Activated CD4-positive, alpha-beta T cell treated with anti-CD3 and anti-CD28 coated beads, Interleukin-2, Interleukin-4, amounts not matched to agents 100 ng/mL and 50 ng/mL, durations not matched to agents 16 hours and 8 hours (primary cell): ENCODE measurements at places on chromosomes 12 and 14.

DNA sequence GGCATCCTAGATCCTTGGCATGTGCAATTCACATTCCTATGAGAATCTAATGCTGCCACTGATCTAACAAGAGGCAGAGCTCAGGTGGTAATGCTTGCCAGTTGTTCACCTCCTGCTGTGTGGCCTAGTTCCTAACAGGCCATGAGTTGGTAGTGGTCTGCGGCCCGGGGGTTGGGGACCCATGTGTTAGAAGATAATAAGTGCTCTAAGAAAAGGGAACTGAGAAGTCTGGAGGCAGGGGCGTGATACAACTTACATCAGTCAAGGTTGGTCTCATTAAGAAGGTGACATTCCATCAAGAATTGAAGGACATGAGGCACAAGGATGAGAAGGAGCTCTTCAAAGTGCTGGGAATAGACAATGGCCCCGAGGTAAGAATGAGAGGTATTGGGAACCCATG, 49.3 kb downstream of the OVCH1 start:
- no peak for DNase-seq

DNA sequence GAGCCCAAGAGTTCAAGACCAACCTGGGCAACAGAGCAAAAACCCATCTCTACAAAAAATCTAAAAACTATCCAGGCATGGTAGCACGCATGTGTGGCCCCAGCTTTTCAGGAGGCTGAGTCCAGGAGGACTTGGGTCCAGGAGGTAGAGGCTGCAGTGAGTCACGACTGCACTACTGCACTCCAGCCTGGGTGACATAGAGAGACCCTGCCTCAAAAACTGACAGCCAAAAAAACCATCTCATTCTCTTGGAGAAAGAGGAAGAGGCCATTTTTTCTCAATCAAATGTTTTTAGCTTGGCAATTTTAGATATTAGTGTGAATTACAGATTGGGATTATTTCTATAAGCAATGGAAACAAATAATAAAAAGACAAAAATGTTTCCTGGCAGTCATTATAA, 38.2 kb downstream of the ZFC3H1 start:
- DNase-seq = no peak

GRCh38 chr12:45725631-45726602, 3.6 kb upstream of the ARID2 start:
- peak; percentile 63 for DNase-seq

GRCh38 chr14:61560323-61560722, 135.0 kb upstream of the HIF1A start:
- DNase-seq = no peak

DNA sequence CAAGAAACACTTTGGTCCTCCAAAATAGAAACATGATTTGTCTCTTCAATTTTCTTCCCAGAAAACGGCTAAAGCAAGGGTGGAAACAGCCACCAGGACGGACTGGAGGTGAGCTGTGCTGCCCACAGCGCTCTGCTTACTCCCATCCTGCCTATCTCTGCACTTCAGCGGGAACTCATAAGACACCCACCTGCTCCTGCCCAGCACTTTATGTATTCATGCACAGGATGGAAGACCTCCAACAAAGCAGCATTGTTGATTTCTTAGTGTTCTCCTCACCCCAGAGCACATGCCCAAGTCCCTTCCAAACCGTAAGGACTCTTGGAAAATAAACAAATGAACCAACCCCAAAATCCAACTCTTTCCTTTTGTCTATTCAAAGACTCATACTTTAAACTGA, 277.2 kb downstream of the MED13L start:
- no peak for DNase-seq

DNA sequence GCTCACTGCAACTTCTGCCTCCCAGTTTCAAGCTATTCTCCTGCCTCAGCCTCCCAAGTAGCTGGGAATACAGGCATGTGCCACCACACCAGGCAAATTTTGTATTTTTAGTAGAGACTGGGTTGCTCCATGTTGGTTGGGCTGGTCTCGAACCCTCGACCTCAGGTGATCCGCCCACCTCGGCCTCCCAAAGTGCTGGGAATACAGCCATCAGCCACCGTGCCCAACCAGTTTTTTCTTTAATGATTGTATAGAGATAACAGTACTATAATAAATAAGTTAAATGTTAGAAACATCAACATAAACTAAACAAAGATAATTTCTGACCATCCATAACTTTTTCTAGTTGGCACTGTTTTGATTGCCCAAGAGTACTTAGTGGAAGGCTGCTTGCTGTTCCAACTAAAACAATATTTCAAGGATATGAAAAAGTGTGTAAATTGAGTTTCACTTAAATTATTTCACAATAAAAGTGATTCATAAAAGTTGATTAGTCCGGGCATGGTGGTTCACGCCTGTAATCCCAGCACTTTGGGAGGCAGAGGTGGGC, 5.6 kb downstream of the GON7 start:
- DNase-seq = no peak

GRCh38 chr12:91367234-91367849, 184.7 kb upstream of the DCN start:
- peak; percentile 2 for DNase-seq

DNA sequence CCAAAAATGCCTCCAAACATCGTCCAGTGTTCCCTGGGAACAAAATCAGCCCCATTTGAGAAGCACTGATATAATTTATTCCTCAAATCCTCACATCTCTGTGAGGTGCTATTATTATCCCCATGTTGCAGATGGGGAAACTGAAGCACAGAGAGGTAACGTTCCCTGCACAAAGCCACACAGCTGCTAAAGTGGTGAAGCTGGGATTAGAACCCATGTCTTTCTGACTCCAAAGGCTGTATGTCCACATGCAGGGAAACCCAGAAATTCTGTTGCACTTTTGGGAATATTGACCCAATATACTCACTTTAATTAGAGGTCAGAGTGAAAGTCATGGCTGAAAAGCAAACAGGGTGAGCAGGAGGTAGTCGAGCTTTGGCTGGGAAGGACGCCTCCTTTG, 19.1 kb upstream of the WSCD2 start:
- DNase-seq = no peak

DNA sequence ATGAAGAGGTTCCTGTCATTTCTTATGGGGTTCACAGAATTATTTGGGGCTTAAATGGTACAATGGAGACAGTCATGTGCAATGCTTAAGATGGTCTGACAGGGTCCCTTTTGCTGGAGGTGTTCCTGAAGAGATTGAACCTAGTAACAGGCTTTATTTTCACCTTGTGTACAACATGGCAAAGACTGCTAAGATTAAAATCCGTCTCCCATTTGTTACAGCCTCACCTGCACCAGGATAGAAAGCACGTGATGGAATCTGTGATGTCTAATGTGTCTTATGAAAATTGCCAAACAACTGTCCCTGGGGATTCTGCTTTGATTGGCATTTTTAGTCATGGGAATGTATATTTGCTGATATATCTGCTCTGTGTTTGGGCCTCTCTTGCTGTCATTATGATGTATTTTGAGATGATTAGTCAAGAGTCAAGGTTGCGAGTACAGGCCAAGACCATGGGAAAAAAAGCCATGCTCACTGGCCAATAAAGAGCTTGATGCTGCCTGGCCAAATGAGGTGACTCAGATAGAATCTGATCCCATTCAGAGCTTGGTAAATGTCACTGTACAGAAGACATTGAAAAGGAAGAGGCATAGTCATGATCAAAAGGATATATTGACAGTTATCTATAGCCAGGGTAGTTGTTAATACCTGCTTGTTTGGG, 96.1 kb downstream of the FLRT2 start:
- no peak for DNase-seq

DNA sequence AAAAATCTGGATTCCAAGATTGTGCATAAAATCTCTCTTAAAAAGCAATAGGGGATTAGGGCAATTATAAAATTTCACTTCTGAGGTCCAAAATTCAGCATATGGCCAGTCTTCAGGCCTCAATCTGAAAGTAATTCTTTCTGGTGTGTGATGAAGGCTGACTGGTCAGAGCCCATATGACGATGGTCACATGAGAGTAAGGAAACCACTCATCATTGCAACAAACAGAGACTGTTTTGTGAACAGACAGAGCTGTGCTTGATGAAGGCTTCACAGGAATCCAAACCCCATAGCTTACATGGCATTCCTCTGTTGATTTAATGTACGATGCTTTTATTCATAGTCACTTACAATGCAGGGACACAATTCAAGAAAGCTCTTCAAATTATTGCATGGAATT, 238.1 kb downstream of the APAF1 start:
- no peak for DNase-seq

GRCh38 chr12:11437966-11438365, 42.6 kb upstream of the PRB2 start:
- no peak for DNase-seq

- no peak for DNase-seq
Measured at GRCh38 chr12:100453951-100454350, 19.7 kb upstream of the NR1H4 start.

DNA sequence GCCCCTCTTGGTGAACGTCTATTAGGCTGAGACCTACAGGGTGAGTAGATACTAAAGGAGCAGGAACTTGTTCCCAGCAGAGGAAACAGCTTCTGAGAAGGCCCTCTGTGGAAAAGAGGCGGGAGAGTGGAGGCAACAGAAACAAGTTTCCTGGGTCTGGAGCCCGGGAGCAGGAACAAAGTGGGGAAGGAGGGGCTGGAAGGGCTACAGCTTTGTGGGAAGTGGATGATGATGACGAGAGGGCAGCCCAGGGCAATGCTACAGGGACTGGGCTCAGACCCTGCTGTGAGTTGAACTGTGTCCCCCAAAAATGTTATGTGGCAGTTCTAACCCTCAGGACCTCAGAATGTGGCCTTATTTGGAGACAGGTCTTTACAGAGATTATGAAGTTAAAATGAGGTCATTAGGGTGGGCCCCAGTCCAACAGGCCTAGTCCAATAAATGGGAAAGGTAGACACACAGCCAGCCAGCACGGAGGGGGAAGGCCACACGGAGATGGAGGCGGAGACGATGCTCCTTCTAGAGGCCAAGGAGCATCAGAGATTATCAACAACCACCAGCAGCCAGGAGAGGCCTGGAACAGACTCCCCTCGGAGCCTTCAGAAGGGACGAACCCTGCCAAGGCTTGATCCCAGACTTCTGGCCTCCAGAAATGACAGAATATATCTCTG, 14.3 kb downstream of the CAMKK2 start:
- no peak for DNase-seq

DNA sequence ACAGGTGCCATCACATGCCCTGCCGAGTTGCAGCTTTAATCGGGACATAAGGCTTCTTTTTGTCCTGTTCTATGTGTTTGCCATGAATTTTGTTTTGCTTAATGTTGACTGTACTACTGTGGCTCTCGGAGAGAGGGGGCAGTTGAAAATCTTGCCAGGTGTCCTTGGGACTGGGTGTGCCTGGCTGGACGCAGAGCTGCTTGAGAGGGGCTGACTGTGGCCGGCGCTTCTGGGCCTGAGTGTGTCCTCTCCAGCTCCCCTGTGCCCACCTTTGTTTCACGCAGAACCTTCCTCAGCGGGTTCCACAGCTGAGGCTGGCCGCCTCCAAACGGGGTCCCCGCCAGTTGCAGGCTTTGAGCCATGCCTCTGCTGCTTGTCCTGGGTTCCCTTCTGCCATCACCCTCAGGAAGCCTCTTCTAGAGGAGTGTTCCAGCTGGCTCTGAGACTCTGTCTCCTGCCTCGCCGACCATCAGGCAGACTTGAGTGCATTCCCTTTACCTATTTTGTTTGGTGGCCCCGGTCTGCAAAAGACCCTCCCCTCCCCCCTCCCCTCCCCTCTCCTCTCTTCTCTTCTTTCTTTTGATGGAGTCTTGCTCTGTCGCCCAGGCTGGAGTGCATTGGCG, 49.7 kb downstream of the DDX51 start:
- DNase-seq = no peak

DNA sequence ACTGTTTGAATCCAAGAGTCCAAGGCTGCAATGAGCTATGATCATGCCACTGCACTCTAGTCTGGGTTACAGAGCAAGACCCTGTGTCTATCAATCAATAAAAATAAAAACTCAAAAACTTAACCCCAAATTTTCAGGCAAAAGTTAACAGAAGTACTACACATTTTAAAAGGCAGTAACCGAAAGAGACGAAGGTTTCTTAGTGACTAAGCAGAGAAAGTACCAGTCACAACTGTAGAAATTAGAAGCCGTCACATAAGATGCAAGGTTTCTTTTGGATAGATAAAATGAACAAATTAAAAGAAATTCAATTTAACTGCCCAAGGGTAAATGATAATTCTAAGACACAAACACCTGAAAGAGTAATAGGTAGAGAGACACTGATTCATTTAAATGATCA, 103.5 kb downstream of the MED13L start:
- DNase-seq = peak; percentile 40

DNA sequence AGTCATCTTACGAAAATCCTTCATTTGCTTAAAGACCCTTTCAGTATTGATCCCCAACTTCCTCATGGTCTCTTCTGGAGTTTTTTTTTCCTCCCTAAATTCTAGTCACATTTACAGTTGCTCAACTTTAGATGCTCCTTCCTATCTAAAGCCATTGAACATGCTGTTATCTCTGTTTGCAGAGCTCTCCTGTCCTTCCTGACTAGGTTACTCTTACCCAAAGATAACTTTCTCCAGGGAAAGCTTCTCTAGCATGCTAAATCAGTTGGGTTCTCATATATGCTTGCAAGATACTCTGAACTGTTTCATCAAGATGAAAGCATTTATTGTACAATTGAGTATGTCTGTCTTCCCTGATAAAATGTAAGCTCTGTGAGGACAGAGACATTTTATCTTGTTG, 1.8 kb upstream of the RAB21 start:
- DNase-seq = no peak

- no peak for DNase-seq
Measured at GRCh38 chr12:5244513-5244972, 187.4 kb upstream of the NTF3 start.

GRCh38 chr12:104603545-104603973, 146.8 kb downstream of the CHST11 start:
- DNase-seq = peak; percentile 15

DNA sequence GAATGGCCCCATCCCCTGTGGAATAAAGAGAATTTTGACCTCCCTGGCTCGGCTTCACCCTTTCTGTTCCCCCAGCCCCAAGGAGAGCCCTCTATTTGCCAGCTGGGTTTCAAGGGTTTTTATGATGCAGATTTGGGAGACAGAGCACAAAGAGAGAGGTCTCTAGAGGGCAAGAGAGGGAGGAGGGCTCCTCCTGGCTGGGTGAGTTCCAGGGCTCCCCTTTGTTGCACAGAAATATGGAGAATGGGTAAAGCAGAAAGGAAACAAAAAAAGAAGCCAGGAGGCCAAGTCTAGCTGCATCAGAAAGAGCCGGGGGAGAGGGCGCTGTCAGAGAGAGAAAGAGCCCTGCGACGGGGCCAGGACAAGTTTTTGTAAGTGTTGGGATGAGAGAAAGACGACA, 319.6 kb upstream of the RTL1 start:
- DNase-seq = no peak

DNA sequence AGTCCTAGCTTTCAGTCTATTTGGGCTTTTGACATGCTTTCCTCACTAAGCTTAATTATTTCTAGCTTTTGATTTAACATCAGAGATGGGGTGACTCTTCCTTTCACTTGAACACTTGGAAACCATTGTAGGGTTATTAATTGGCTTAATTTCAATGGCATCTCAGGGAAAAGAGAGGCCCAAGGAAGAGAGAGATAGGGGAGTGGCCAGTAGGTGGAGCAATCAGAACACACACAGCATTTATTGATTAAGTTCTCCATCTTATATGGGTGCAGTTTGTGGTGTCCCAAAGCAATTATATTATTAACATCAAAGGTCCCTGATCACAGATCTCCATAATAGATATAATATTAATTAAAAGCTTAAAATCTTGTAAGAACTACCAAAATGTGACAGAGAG, 1466.1 kb upstream of the SEL1L start:
- no peak for DNase-seq
